ENCODE measurements at places on chromosomes 12 and 14. TPM values are rescaled to one million over a fixed set of nuclear protein-coding genes. Genes with fewer than 3 reads are reported as not detected.
A peak's percentile ranks its signal among the peaks of the same experiment; 100 is the strongest.

DNA sequence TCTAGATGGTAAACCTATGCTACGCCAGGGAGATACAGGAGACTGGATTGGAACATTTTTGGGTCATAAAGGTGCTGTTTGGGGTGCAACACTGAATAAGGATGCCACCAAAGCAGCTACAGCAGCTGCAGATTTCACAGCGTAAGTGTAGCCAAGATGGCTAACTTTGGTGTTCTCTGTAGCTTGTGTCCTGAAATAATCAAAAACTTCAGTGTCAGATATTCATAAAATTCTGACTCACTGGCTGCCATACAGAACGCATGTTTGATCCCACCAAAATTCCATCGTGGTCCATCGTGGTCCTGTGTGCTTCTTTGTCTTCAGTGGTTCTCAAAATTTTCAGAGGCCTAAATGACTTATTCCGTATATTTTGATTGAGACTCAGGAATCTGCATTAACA lies 1.3 kb downstream of the STRAP start:
- DNase-seq = no peak

DNA sequence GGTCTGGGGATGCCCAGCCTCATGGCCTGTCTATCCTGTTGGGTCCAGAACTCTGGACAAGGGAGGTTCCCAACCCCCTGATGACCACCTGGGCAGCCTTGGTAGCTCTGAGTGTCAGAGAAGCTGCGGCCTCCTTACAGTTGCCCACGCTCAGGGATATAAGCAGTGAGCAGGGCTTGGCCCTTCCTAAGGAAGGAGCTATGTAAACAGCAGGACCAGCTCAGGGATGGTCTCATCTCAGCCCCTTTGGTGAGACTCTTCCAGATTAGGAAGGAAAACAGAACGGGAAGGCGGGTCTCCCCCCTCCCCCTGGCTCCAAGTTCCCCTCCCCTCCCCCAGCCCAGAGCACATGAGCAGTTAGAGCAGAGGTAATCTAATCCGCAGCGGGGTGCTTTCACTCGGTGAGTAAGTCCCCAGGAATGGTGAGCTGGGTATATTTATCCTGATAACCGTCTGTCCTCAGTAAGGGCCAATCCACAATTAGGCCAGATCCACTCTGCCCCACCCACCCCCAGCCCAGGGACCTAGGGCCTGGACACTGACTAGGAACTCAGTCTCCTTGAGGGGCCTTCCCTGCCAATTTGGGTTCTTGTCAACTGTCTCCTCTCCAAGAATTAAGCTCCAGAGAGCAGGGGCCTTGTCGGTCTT lies 29.5 kb upstream of the RPLP0 start:
- DNase-seq = peak; percentile 52

DNA sequence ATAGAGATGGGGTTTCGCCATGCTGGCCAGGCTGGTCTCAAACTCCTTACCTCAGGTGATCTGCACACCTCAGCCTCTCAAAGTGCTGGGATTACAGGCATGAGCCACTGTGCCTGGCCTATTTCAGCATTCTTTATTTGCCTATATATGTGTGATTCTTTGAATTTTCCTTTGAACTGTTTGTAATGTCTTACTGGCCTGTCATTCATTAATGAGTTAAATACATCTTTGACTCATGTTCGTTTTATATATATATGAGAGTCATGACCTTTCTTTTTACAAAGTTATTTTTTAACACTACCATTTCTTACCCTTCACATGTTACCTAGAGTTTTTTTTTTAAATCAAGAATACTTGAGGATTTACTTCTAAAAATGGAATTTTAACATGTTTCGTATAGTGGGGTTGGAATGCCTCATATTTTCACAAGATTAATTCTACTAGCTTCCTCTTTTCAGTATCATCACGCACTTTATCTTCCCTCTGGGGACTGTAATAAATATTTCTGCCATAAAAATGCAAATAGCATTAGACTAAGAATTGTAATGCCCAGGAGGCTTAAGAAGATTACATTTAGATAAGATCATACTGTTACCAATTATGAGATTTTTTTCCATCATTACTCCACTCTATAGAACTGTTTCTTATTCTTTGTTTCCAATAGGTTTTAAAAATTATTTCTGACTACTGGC lies 66.7 kb downstream of the NTN4 start:
- no peak for DNase-seq

- DNase-seq = no peak
These were observed 38.7 kb downstream of the WIF1 start for GRCh38 chr12:65082406-65082805.

DNA sequence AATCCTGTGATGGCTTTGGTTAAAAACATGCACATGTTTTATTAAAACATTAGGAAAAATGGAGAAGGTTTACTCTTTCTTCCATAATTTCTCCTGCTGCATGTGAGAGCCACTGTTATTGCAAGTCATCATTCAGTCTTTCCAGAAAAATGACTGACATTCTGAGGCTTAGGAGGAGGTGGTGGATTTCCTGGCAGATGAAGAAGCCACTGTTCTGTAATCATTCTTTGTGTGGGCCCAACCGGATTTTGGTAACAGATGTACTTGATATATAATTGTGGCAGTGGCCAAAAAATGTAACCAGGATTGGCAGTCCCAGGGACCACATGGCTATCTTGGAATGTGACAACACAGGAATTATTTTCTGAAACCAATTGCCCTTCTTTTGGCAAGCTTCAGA lies 120.2 kb downstream of the DAAM1 start:
- DNase-seq = no peak

DNA sequence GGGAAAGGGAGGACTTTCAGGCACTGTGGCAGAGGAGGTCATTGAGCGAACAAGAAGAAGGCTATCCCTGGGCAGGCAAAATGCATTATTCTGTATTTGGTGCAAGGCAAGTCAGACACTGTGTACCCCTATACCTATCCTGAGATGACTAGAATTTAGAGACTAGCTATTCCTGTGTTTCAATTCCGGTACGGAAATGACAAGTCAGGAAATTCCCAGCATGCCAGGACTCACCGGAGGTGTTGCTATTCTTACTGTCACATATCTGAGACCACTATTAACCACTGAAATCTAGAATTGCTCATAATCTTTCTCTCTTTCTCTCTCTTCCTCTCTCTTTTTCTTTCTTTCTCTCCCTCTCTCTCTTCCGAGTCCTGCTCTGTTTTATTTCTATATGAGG lies 297.1 kb downstream of the PDZRN4 start:
- DNase-seq = no peak

GRCh38 chr12:121712461-121713256 lies at the start of gene TMEM120B:
Gene TMEM120B (plus strand): TSS chr12:121712752. CDS start chr12:121712896, 144 bp downstream.
- peak; percentile 90 for DNase-seq

DNA sequence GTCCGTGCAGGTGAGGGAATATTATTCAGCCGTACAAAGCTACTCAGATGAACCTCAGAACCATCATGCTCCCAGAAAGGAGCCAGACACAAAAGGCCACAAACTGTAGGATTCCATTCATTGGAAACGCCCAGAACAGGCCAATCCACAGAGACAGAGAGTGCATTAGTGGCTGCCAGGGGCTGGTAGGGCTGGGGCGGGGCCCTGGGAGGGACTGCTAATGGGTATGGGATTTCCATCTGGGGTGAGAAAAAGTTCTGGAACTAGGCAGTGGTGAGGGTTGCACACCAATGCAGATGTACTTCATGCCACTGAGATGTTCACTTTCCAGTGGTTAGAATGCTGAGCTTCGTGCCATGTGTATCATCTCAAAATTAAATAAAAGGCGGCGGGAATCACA lies 101.1 kb downstream of the RFLNA start:
- DNase-seq = no peak

DNA sequence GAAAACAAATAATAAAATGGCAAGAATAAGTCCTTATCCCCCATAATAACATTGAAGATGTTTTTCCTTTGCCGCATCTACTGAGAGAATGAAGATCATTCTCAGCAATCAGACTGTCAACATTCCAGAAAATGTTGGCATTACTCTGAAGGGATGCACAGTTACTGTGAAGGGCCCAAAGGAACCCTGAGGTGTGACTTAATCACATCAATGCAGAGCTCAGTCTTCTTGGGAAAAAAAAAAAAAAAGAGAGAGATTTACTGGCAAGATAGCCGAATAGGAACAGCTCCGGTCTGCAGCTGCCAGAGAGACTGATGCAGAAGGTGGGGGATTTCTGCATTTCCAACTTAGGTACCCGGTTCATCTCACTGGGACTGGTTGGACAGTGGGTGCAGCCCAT lies 41.3 kb upstream of the OR6J1 start:
- no peak for DNase-seq

GRCh38 chr12:126966498-126966897 lies 1300.5 kb upstream of the TMEM132C start:
- DNase-seq = no peak

Gene ENO2
- 22.1 TPM for polyA plus RNA-seq

Gene GPR135
- 0.84 TPM for polyA plus RNA-seq

Gene TMEM119
- 3.0 TPM for polyA plus RNA-seq

Gene COX8C
- not detected for polyA plus RNA-seq

All from heart left ventricle (tissue), 16 donors.